ENCODE measurements at places on chromosomes 11 and 22.

DNA sequence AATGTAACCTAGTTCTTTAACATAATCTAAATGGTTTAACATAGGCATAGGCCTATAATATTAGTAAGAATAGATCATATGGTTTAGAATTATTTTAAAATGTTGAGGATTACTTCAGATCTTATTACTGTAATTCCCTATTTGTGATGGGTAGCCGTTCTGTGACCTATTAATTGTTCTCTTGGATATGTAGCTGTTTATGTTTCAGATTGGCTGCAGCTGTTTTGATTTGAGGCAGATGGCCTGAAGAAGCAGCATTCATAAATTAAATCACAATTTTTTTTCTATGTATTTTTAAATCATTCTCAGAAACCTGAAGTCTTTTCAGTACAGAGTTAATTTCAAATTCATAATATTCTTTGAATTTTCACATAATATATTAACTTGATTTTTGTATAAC, 104.5 kb downstream of the PDE3B start:
- DNase-seq, result no peak

DNA sequence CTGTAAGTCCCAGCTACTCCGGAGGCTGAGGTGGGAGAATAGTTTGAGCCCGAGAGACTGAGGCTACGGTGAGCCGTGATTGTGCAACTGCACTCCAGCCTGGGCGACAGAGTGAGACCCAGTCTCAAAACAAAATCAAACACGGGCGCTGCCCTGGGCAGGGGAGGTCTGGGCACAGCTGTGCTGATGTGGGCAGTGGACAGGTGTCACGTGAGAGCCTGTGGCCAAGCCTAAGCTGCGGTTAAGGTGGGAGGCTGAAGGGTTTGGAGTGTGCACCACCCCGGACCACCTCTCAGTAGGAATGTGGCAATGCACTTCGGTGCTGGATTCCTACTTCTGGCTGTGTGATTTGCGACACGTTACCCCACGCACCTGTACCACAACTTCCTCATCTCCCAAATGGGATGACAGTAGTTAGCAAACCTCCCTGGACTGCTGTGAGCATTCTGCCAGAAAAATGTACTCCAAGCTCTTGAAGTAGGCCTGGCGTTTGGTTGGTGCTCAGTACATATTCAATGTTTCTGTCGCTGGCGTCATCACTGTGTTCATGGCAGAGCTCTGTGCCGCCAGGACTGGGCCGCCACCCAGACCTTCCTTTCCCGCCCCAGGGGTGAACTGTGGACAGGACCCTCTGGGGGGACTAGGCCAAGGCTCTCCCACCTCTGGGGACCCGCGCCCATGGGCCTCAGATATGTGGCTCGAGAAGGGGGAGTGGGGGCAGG, 807 bp upstream of the ZNF74 start:
- DNase-seq, result no peak

DNA sequence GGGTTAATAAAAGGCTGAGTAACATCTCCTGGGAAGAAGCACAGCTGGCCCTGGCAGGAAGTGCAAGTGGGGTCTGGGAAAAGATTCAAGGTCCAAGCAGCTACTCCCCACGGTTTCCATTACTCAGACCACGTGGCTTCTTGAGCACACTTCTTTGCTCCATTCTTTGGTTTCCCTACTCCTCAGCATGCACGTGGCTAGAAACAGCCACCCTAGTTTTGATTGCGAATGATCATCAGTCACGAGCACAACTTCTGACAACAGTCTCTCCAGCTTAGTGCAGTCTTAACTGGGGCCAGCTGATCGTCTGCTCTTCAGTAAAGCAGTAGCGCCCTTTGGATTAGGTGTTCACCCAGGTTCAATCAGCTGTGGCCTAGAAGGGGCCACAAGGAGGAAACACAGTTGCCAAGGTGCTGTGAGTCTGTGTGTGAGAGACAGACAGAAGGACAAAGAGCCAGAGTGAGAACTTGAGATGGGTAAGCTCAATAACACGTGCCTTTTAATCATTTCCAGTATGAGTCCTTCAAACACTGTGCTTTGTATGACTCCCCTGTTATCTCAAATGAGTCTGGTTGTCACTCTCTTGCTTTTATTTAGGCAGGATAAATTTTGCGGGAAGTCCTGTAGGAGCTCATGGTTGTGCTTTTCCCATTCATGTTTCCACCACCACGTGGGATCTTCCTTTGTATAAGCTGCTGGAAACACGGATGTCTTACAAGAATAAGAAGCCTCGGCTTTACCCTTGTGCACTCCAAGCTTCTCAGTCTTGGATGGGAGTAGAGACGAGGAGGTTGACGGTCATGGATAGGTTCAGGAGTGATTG, 901 bp upstream of the PARVA start:
- peak; percentile 73 for DNase-seq

- DNase-seq, result no peak
These were observed 25.1 kb downstream of the RGL4 start for GRCh38 chr22:23715806-23716375.

GRCh38 chr11:128691802-128692752, 1.8 kb upstream of the FLI1 start:
- DNase-seq, result no peak

DNA sequence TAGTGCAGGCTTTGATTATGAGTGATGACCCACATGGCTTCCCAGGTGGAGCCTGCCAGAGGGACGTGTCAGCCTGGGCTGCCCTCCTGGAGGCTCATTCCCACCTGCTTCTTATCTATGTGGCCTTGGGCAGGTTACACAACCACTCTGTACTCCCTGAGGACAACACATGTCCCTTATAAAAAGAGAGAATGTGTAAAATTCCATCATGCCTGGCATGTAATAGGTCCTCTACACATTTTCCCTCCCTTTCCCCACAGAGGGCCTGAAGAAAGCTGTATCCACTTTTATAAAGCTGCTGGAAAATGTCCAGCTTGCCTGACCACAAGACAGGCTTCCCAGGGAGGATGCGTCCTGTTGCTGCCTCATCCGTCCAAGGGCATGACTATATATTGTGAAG, 55.0 kb upstream of the VSTM5 start:
- DNase-seq, result peak; percentile 65

All from foreskin fibroblast (primary cell).